Activated CD4-positive, CD25-positive, alpha-beta regulatory T cell treated with anti-CD3 and anti-CD28 coated beads, Interleukin-2, amount 50 U/mL, for 24 hours (primary cell): ENCODE measurements at places on chromosomes 12 and 14.

GRCh38 chr12:118418385-118419057 lies 42.2 kb downstream of the SUDS3 start:
- ATAC-seq, result no peak

DNA sequence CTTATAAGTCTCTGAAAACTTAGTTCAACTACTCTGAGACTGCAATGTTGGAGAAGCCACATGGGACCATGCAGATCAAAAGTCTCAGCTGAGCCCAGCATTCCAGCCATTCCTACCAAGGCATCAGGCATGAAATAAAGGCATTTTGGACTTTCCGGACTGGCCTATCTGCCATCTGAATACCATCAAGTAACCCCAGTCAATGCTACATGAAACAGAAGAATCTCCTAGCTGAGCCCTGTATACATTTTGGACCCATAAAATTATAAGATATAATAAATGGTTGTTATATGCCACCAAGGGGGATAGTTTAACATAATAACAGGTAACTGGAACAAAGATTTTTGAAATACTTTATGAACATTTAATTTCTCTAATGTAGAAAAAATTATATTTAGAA lies 9.3 kb upstream of the TMEM260 start:
- ATAC-seq, result no peak

DNA sequence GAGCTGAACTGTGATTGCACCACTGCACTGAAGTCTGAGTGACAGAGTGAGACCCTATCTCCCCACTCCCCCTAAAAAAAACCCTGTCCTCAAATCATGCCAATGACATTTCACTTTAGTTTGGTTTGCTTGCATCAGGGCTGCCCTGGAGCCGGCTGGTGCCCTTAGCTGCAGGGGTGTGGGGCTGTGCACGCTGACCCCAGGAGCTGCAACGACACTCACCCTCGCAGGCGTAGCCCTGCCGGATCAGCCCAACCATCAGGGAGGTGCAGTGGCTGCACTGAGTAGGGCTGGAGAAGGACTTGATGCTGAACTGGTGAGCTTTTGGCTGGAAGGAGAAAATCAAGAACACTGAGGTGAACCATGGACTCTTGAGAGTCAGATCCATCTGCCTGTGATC lies 29.8 kb downstream of the AMN start:
- ATAC-seq, result no peak

DNA sequence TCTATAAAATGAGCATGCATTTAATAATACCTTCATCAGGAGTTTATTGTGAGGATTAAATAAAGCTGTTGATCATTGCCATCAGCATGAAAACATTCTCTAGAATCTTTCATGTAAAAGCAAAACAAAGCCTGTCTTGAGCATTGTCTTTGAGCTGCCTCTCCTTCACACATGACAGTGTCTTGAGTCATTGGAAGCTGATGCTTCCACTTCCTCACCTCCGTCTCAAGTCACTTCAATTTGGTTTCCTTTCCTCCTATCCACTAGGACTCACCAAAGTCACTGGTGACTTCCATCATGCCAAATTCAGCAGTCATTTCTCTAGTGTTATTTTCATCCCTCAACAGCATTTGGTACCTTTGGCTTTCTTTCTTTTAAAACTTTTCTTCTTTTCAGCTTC lies 31.6 kb upstream of the MYBPC1 start:
- no peak for ATAC-seq

DNA sequence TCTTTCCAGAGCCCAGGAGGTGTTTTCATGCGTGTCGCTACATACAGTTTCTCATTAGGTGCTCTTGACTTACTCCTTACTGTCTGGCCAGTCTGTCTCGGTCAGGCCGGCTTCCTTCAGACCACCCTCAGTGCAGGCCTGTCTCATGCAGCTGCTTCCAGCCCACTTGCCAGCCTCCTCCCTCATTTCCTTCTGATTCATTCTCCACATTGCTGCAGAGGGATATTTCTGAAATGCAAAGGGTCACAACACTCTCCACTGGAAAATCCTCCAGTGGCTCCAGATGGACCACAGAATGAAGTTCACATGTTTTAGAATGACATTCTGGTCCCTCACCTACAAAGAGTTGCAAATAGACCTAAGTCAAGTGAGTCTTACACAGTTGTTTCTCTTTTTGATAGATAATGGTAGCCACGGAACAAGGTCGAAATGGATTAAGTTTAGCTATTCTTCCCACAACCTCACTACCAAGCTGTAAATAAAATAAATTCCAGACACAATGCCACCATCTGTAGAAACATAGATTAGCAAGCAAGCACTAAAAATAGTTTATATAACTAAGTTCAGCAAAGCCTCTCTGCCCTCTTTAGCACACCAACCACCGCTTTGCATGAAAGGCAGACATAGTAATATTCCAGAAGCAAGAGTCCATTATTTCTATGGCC lies 146.9 kb downstream of the ESR2 start:
- ATAC-seq, result no peak

GRCh38 chr14:66476964-66477363 lies 9.2 kb upstream of the CCDC196 start:
- no peak for ATAC-seq
